Activated T-helper 17 cell treated with anti-CD3 and anti-CD28 coated beads, Interleukin-2, amount 50 U/mL, for 72 hours (primary cell): ENCODE measurements at places on chromosomes 7 and 10. TPM values are rescaled to one million over a fixed set of nuclear protein-coding genes. Genes with fewer than 3 reads are reported as not detected.

PPP1R17 gene
- not detected for total RNA-seq

RPP38 gene
- total RNA-seq = 18.3 TPM

CDNF gene
- total RNA-seq = 0.58 TPM

LRRN3 gene
- 30.4 TPM for total RNA-seq

ACBD5 gene
- total RNA-seq = 25.9 TPM

SEC61A2 gene
- 22.3 TPM for total RNA-seq

NKX1-2 gene
- not detected for total RNA-seq

FAM13C gene
- 1.3 TPM for total RNA-seq

HMX2 gene
- 0.19 TPM for total RNA-seq

PRRT4 gene
- 0.13 TPM for total RNA-seq

HECW1 gene
- not detected for total RNA-seq

SPOCK2 gene
- 191 TPM for total RNA-seq

ARHGAP21 gene
- total RNA-seq = 30.5 TPM

ABCB4 gene
- not detected for total RNA-seq

SEMA3D gene
- not detected for total RNA-seq

SPDYE9 gene
- total RNA-seq = not detected

UCMA gene
- total RNA-seq = not detected
